ENCODE measurements at places on chromosomes 5 and 9.

- DNase-seq: no peak
Measured at GRCh38 chr5:147509710-147510651, at the start of gene DPYSL3. Gene DPYSL3 (minus strand): TSS chr5:147510068. CDS start chr5:147509858, 210 bp downstream.

GRCh38 chr5:113050721-113051382 is 74.3 kb downstream of the DCP2 start:
- DNase-seq: no peak

DNA sequence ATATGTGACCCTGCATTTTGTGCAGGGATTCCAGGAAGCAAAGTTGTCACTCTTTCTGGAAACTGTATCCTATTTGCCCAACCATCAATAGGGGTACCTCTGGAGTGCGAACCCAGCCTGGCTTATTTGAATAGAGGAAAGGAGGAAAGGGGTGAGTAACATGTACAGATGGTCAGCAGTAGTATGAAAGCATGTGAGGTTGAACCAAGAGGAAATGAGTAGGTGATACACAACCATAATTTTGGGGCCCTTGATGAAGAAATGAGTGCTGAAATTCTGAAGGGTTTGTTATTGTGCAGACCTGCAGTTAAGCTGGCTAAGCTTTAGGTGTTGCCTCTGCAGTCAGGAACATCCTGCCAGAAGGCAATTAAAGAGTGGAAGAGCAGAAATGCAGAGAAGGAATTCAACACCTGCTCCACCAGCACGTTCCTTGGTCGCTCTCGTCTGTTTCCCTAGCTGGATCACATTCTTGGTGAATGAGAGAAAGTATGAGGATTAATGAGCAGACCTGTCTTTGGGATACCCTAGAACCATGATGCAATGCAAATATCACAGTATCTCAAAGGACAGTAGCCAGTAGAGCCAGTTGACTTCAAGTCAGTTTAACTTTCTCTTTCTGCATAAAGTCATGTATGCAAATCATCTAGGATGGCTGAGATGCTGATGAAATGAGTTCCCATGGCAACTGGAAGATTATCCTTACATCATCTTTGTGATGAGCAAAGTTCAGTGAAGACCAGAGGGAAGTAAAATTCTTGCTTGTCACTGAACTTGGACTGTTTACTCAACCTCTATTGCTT is 13.2 kb upstream of the IL12B start:
- no peak for DNase-seq

DNA sequence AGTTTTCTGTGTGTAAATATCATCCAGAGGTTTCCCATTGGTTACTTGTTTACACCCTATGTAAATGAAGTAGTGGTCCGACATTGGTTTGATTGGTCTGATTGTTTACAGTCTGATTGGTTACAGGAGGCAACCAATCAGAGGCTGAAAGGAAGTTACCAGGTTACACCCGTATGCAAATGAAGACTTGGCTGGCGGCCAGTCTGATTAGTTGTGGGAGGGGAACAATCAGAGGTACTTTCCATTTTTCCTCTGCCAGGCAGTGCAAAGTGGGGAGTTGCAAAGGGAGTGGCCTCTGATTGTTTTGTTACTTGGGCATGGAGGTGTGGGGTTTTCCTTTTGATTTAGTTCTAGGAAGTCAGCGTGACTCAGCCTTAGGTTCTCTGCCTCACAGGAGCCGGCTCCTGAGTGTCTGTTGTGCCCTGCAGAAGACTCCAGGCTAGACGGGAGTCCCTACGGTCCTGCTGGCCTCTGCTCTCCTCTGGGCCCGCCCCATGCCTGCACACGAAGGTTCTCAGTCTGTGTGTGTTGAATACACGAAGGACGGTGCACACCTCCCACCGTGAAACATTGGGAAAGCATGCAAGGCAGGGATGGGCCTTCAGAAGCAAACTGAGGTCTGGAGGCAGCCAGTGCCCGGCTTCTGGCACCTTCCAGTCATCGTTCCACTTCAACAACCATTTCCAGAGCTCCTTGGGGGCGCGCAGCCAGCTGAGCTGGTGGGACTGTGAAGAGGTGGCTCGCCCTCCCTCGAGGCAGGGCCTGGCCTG is 42.9 kb downstream of the OLFM1 start:
- no peak for DNase-seq

- DNase-seq: no peak
Measured at GRCh38 chr9:109249615-109250014, 71.2 kb downstream of the EPB41L4B start.

DNA sequence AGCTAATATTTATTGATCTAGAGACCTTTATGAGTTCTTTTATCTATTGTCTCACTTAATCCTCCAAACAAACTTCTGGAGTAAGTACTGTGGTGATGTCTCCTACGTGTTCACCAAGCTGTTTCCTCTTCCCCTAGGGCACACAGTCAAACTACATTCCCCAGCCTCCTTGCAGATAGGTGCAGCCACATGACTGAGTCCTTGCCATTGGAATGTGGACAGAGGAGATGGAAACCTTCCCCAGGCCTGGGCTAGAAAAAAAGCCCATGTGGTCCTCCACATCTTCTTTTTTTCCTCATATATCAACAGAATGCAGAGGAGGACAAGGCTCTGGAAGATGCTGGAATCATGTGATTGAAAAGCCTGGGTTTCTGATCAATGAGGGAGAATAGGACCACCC is 88.0 kb downstream of the ANKRD55 start:
- DNase-seq: no peak

DNA sequence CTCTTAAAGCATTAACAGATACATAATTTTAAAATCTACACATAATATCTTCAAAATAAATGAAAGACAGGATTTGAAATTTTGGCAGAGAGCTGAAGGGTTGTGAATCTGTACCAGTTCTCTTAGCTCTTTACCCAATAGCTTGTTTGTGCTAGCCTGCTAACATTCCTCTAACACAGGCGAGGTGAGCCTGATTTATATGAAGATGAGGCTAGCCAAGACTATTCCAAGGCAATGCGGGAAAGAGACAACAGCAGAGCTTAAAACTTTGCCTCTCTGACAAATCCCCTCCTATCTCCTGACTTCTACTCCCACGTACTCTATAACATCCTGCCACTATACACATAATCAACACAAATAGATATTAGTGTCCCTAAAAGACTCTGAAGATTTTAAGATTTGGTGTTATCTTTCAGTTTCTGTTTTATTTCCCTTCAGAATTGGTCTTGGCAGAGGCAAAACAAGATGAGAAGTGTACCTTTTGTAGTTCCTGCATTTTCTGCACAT is 745.6 kb upstream of the ZNF608 start:
- no peak for DNase-seq

DNA sequence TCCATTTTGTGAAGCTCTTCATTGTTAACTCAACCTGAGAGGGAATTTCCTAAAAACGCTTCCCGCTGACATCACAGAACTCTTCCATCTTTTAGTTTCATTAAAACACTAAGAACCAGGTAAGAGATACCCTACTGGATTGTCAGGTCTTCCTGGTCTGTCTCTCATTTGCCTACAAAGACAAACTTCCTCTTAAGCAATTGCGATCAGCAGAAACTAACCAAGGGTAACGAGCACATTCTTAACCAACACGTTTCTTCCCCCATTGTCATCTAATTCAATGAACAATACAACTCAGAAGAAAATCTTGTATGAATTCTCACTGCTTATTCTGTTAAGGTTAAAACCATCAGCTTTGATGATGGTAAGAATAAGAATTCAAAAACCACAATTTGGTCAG is 6.6 kb downstream of the FBXW11 start:
- DNase-seq: no peak

DNA sequence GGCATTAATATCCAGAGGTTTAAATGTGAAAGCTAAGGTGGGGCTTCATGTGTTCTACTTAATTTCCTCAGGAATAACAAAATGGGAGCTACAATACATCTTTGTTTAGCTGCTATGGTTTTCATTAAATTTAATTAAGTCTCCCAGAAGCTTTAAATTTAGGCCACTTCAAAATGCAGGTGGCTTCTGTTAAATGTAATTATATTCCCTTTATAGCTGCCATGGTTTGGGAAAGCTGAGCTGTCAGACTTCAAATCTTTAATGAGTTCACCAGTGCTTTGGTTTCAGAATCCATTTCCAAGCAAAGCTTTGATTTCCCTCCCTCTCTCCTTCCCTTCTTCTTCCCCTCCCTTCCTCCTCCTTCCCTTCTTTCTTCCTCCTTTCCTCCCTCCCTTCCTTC is 58.4 kb upstream of the FAM170A start:
- no peak for DNase-seq

Measured in NCI-H524 treated with DMSO at 0.1 percent for 48 hours (cell line).